ENCODE measurements at places on chromosomes 2 and 18.

DNA sequence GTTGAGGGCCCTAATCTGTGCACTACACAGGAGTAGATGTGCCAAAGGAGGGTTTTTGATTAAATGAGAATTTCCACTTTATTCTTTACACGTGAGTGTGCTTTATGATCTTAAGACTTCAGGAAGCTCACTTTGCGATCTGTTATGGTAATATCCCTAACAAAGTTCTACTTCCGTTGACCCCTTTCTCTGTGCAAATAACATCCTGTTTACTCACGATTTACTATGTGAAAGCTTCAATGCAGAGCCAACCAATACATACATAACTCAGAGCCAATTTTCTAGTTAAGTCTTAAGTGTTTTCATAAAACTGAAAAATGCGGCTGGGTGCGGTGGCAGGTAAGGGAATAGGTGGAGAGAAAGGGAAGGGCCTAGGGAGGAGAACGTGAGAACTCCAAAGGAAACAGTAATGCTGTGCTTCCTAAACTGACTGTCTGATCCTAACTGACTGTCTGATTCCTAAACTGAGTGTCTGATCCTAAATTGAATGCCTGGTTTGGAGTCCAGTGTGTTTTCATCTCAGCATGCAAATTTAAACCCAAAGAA is 87.6 kb downstream of the PLCL1 start:
- DNase-seq = no peak

- no peak for DNase-seq
Measured at GRCh38 chr2:121235542-121235941, 49.5 kb downstream of the TFCP2L1 start.

DNA sequence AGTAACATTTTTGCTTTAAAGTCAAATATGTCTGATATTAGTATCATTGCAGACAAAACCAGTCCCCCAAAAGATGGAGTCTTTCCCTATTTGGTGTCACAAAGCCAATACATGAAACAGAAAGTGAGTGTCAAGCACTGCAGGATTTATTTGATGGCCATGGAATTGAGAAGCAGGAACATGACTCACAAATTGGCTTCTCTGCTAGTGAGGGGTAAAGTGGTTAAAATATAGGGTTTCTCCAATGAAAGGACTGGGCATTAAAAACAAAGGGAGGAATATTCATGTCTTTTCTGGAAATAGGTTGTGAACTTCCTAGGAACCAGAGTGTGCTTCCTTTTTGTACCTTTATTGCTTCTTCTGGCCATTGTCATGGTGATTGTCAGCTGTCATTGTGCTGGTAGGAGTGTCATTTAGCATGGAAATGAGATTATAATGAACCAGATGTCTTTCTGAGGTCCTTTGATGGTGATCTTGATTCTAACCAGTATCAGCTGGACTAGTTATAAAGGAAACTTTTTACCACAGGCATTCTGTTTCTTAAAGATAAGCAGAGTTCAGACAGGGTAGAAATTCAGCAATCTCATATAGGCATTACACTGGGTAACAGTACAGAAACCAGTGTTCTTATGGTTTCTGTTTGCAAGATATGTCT is 4.1 kb downstream of the REG1B start:
- DNase-seq = no peak

DNA sequence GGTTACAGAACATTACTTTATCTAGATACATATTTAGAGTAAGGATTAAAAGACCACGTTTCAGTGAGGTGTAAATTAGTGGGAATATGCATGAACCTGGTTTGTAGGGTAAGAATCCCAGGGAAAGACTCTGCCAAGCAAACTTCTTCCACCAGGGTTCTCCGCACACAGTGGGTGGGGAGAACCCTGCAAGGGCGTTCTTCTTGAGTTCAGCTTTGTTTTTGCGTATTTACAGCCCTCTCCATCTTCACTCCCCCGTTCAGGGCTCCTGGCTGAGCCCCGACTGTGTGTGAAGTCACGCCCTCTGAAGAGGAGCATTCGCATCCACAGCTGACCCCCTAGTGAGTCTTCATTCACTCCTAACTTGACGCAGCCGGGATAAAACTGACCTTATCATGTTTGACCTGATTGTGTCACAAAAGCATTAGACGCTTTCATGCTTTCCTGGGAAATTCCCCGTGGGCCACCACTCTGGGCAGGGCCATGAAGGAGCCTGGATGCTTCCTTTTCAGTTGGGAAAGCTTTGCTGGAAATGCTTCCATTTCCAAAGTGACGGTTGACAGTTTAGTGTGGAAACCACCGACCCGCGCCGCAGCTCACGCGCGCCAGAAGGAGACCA is 1.0 kb downstream of the ALKAL2 start:
- no peak for DNase-seq

DNA sequence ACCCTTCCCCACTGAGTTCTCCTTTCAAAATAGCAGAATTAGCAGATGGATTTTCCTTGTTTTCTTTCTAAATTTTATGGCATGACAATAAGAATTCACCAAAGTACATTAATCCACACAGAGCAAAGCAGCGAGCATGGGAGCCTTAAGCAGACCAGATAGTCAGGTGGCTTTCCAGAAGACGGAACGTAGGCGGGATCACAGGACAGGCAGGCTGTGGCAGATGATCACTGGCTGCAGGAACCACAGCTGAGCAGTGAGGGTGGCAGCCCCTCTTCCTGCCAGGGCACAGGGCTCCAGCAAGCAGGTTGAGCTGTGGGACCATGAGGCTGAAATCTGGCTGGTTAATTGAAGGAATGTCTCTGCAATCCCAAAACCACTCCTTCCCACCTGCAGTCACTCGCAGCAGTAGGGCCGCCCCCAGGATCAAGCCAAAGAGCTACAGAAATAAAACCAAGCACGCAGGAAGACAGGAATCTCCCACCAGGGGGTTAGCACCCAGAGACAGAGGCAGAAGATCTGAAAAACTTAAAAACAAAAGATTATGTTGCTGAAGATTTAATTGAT is 259.9 kb downstream of the EIPR1 start:
- DNase-seq = no peak

GRCh38 chr18:44568342-44568741 is 112.3 kb upstream of the SETBP1 start:
- DNase-seq = no peak

GRCh38 chr18:68387246-68387645 is 327.7 kb downstream of the TMX3 start:
- no peak for DNase-seq

- no peak for DNase-seq
Measured at GRCh38 chr2:42575458-42576064, 7.1 kb downstream of the MTA3 start.

All from astrocyte of the spinal cord (primary cell).